Fibroblast of villous mesenchyme (primary cell): ENCODE measurements at places on chromosomes 11 and 22. TPM values are rescaled to one million over a fixed set of nuclear protein-coding genes. Genes with fewer than 3 reads are reported as not detected.

The ACTN3 gene
- total RNA-seq: under 0.01 TPM in 1 of 2 replicates, not detected in the other

The CD248 gene
- total RNA-seq: 85.1 and 108 TPM in 2 replicates

The IGSF9B gene
- total RNA-seq: under 0.01 TPM in 1 of 2 replicates, not detected in the other

The GAB4 gene
- not detected in 2 replicates for total RNA-seq

The C11orf42 gene
- total RNA-seq: under 0.01 TPM in 1 of 2 replicates, not detected in the other

The CRYBB1 gene
- total RNA-seq: not detected in 2 replicates

The MOV10L1 gene
- total RNA-seq: 9.7 and 10.8 TPM in 2 replicates

The ANGPTL5 gene
- not detected in 2 replicates for total RNA-seq

The IGF2 gene
- 26.8 and 44.8 TPM in 2 replicates for total RNA-seq

The CDHR5 gene
- not detected in 2 replicates for total RNA-seq

The CNTF gene
- total RNA-seq: 2.2 and 2.9 TPM in 2 replicates
